Renal pelvis (tissue), 12 donors: ENCODE measurements at places on chromosomes 3 and 15. TPM values are rescaled to one million over a fixed set of nuclear protein-coding genes. Genes with fewer than 3 reads are reported as not detected.
A peak's percentile ranks its signal among the peaks of the same experiment; 100 is the strongest.

DNA sequence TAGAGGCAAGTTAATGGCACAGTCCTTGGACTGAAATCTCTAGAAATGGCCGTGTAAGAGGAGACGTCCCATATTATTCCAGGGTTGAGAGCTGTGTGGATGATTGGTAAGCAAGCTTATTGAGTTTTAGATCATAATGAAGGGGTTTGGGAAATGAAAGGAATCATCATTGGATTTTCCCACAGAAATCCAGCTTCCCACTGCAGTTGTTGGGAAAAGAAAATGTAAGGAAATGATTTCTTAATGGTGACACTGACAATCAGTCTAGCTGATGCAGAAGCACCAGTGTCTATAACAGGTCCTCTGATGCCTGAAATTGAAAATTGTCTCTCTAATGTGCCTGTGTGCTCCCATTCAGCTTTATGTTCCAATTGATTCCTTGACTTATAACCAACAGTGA, 728.6 kb downstream of the GRM7 start:
- no peak for DNase-seq

GRCh38 chr3:183301937-183302580, 49.0 kb downstream of the B3GNT5 start:
- no peak for DNase-seq

GRCh38 chr3:186476541-186476940, 67.6 kb downstream of the CRYGS start:
- no peak for DNase-seq

- no peak for DNase-seq
Measured at GRCh38 chr15:73996939-73997338, 2.4 kb downstream of the PML start.

GRCh38 chr15:40928821-40929659, at the start of gene DLL4:
Gene DLL4, plus strand, starts transcription at chr15:40929340. Its CDS starts 329 bp downstream, at chr15:40929669.
- no peak for DNase-seq

- no peak for DNase-seq
Measured at GRCh38 chr3:130997289-130997688, 29.3 kb downstream of the ASTE1 start.

- DNase-seq, result peak; percentile 3
Measured at GRCh38 chr3:88882121-88882520, 225.3 kb upstream of the EPHA3 start.

DNA sequence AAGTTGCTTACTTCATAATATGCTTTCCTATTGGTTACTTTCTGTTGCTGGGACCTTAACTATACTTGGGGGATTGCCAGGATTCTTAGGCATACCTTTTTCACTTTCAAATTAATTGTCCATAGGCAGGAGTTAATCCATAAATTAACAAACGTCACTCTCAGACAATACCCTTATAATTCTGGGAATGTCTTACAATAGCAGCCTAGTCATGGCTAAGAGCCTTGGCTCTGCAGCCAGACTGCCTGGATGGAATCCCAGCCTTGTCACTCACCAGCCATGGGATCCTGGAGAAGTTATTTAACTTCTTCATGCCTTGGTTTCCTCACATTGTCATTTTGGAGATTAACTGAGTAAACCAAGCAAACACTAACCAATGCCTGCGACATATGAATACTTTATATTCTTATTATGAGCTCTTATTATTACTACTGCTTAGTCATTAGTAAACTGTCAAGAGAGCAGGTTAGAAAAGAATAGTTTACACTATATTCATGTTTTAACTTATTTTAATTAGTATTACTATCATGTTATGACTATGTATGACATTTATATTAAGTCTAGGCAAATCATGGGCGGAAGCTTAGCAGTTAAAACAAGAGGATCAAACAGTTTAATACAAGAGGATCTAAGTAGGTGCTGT, 29.0 kb downstream of the GYG1 start:
- no peak for DNase-seq

- DNase-seq, result no peak
Measured at GRCh38 chr15:88142121-88142520, 114.4 kb downstream of the NTRK3 start.

The EPHB1 gene
- 6.0 TPM for polyA plus RNA-seq

The MEF2A gene
- 43.2 TPM for polyA plus RNA-seq

The CYP1A1 gene
- polyA plus RNA-seq, result not detected
